ENCODE measurements at places on chromosomes 2 and 18. TPM values are rescaled to one million over a fixed set of nuclear protein-coding genes. Genes with fewer than 3 reads are reported as not detected.

The RFTN2 gene
- total RNA-seq, result not detected

The DPY30 gene
- total RNA-seq, result 67.5 TPM

The PSMA8 gene
- not detected for total RNA-seq

The SERPINB13 gene
- not detected for total RNA-seq

The SCTR gene
- total RNA-seq, result not detected

The ADCYAP1 gene
- not detected for total RNA-seq

The DCDC2C gene
- not detected for total RNA-seq

DNA sequence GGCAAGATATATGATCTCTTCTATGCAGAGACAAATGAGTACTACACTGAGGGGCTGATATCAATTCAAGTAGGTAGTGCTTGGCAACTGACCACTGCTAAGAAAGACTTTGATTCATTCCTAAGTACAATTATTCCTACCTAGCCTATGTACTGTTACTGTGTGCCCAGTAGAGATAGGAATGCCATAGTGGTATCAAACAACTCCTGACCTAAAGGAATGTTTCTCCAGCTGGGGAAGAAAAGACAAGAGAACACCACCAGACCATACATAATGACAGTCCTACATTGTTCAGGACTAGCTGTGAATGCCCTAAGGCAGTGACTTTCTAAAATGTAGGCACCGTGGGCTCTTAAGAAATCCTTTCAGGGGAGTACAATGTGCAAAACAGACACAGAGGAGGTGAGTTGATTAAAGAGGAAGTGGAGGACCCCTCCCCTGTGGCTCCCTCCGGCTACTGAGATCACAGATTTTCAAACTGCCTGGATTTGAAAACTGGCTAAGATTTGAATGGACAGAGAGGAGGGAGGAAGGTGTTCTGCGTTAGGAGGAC, 89.1 kb downstream of the ANTXR1 start:
- H3K4me3 ChIP-seq, result no peak overlapping the region
- H3K27ac ChIP-seq, result no peak overlapping the region
- DNase-seq, result no peak
- H3K27me3 ChIP-seq, result no peaks in the 10 kb centered on the region
- H3K4me1 ChIP-seq, result no peaks in the 10 kb centered on the region
- no peaks in the 10 kb centered on the region for H3K36me3 ChIP-seq

GRCh38 chr18:77223653-77224052, 26.0 kb upstream of the GALR1 start:
- H3K4me1 ChIP-seq, result no peaks in the 10 kb centered on the region
- DNase-seq, result no peak
- no peak overlapping the region for H3K27ac ChIP-seq
- no peaks in the 10 kb centered on the region for H3K27me3 ChIP-seq
- H3K4me3 ChIP-seq, result no peak overlapping the region
- no peaks in the 10 kb centered on the region for H3K36me3 ChIP-seq

DNA sequence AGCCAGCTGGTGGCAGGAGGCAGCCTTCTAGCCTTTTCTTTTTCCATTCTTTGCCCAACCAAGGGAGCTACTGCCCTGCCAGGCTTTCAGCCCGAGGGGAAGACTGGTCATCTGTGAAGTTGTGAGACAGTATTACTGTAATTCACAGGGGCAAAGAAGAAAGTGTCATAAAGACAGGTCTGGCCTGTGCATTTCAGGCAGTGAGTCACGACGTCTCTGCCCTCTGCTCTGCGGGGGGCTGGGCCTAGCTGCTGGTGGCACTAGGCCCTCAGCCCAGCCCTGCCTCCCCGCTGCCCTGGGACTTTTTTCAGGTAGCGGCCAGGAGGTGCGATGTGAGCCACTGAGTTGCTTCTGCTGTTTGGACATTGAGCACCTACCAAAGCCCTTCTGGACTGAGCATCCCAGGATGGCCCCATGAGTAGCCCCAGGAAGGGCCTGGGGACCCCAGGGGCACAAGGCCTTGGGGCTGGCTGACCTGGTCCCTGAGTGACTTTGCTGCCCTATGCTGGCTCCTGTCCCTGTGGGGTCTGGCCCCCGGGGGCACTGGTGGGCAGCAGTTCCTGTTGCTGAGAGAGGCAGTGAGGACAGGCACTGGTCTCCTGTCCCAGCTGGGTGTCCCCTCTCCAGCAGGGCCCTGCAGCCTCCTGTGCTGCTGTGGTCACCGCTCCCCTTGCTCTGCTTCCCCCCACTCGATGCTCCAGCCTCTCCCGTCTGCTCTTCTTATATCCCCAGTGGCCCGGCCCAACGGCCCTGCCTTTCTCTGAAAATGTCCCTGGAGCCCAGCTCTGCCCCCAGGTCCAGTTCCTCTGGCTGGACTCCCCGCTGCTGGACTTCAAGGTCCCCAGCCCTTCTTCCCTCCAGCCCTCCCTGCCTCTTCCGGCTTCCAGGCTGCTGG, 7.0 kb downstream of the INHBB start:
- H3K4me3 ChIP-seq, result no peak overlapping the region
- H3K36me3 ChIP-seq, result no peaks in the 10 kb centered on the region
- H3K4me1 ChIP-seq, result peaks cover 3% of the 10 kb centered on the region
- H3K27me3 ChIP-seq, result no peaks in the 10 kb centered on the region

- no peaks in the 10 kb centered on the region for H3K36me3 ChIP-seq
- H3K27ac ChIP-seq, result no peak overlapping the region
- no peaks in the 10 kb centered on the region for H3K27me3 ChIP-seq
- H3K4me3 ChIP-seq, result no peak overlapping the region
- no peaks in the 10 kb centered on the region for H3K4me1 ChIP-seq
Measured at GRCh38 chr2:133476931-133477615, 91.2 kb downstream of the NCKAP5 start.

DNA sequence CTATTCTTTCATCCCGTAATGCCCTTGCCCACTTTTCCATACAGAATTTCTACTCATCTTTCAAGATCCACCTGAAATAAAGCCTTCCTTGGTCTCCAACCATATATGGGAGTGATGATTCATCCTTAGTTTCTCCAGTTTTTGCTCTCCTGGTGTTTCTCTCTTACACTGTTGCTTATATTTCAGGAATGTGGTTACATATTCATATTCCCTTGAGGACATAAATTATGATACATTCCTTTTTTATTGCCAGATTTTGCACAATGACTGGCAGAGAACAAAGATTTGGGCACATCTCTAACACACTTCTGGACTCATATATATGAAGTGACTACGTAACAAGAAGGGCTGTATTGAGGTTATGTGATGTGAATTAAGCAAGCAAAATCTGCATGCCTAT, 1573.4 kb upstream of the NXPH2 start:
- no peaks in the 10 kb centered on the region for H3K36me3 ChIP-seq
- no peak overlapping the region for H3K4me3 ChIP-seq
- no peak overlapping the region for H3K27ac ChIP-seq
- no peaks in the 10 kb centered on the region for H3K4me1 ChIP-seq
- no peaks in the 10 kb centered on the region for H3K27me3 ChIP-seq

DNA sequence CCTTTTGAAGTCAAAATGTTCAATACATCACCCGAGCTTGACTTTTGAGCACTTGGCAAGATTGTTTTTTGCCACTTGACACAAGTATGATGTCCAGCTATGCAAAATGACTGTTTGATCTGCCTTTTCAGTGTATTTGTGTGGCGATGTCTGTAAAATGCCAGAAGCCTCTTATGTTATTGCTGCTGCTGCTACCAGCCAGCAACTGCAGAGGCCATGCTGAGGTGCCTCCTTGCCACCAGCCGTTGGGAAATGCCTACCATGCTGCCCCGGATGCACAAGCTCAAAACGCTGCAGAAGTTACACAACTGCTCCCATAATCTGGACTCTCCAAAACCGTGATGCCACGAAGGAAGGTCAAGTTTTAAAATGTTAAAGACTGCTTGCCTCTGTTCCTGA, 80.3 kb downstream of the RTN4 start:
- no peak for DNase-seq
- H3K36me3 ChIP-seq, result peaks cover 63% of the 10 kb centered on the region
- H3K27ac ChIP-seq, result 0 out of 2 replicates have a peak overlapping the region, but pooled peaks have one; percentile 23
- no peaks in the 10 kb centered on the region for H3K27me3 ChIP-seq
- H3K4me3 ChIP-seq, result no peak overlapping the region
- peaks cover 5% of the 10 kb centered on the region for H3K4me1 ChIP-seq

- no peak overlapping the region for H3K4me3 ChIP-seq
- no peaks in the 10 kb centered on the region for H3K36me3 ChIP-seq
- no peaks in the 10 kb centered on the region for H3K27me3 ChIP-seq
- no peak for DNase-seq
- H3K4me1 ChIP-seq, result no peaks in the 10 kb centered on the region
- no peak overlapping the region for H3K27ac ChIP-seq
Measured at GRCh38 chr18:66795051-66795450, 191.2 kb upstream of the CDH19 start.

GRCh38 chr2:3246928-3247714, 130.5 kb downstream of the EIPR1 start:
- DNase-seq, result no peak
- no peak overlapping the region for H3K4me3 ChIP-seq
- H3K27me3 ChIP-seq, result no peaks in the 10 kb centered on the region
- no peaks in the 10 kb centered on the region for H3K36me3 ChIP-seq

DNA sequence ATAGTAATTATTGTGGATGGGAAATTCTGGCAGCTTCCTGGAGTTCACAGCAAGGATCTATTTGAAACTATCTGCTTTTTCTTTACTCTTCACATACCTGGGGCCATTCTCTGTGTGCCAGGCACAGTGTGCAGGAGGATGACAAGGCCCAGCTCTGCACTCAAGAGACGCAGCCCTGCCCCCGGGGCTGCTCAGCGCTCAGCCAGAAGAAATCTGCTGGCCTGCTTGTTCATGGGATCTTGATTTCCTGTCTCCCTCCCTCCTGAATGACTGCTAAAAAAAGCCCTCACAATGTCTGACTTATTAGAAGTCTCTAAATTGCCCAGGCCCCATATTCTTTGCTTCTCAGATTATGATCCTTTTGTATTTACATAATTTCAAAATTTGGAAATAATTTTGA, 210.9 kb downstream of the DCDC2C start:
- DNase-seq, result no peak
- H3K4me3 ChIP-seq, result no peak overlapping the region
- no peaks in the 10 kb centered on the region for H3K36me3 ChIP-seq
- H3K27ac ChIP-seq, result no peak overlapping the region
- H3K27me3 ChIP-seq, result no peaks in the 10 kb centered on the region

DNA sequence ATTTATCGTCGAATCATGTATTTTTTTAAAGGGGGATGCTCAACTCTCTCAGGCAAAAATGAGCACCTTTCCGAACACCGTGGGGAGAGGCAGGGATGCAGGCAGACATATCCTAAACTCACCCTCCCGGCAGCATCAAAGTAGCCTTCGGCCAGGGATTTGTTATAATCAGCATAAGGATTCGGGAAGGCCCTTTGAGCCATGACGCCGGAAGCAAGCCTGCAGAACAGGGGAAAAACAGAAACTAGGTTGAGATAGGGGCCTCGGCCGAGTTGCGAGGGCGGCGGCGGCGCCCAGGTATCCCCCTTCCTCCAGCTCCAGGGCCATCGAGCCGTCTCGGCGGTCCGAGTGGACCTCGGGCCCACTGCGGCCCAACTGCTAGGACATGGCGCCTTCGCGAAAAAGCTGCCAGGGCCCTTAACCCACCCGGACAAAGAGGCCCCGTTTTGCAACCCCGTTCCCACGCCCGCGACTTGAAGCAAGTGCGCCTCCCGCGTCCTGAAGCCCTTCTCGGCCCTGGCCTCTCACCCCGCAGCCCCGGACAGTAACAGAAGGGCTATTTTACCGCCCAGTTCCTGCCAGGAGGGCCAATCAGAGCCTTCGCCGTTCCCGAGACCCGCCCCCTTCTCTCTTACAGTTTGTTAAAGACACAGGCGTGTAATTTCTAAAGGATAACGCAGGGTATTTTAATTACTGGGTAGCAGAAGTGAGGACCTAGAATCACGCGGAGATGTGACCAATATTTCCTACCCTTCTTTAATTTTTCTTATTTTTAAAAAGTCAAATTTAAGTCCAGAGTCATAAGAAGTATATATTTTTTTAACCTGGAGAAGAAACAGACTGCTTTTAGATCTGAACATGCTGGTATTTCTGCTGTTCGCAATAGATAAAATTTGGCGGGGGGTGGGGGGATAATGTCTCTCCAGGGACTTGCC, at the start of gene LANCL1:
Gene LANCL1, minus strand, starts transcription at position 566 of the 935 bp plus-strand sequence. Its CDS starts 363 bp downstream, at position 203.
- peaks cover 20% of the 10 kb centered on the region for H3K36me3 ChIP-seq
- H3K4me1 ChIP-seq, result peaks cover 34% of the 10 kb centered on the region
- peak within 1 kb of the TSS; percentile 72 for H3K27ac ChIP-seq
- peak within 1 kb of the TSS; percentile 85 for H3K4me3 ChIP-seq
- peak; percentile 95 for DNase-seq

DNA sequence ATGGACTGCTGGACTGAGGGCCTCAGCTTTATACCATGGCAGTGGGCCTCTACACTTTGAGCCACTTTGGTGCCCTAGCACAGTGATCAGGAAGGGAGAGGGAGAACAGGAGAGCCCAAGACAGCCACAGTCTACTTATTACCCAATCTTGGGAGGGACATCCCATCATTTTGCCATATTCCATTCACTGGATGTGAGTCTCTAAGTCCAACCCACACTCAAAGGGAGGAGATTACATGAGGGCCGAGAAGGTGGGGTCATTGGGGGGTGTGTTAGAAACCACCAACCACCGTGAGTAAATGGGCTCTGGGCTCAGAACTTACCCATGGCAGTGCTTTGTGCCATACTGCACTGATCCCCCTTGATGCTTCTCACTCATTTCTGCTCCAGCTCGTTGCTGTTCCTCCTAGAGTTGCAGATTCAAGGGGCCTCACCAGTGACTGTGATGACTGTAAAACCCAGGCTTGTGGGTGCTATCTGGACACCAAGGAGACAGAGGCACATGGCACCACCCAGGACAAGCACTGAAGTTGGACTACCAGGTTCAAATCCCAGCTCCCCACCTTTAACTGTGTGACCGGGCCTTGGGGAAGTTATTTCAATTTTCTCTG, 97.6 kb upstream of the RAB6C start:
- no peak overlapping the region for H3K4me3 ChIP-seq
- H3K36me3 ChIP-seq, result no peaks in the 10 kb centered on the region
- H3K4me1 ChIP-seq, result peaks cover 5% of the 10 kb centered on the region
- no peaks in the 10 kb centered on the region for H3K27me3 ChIP-seq
- H3K27ac ChIP-seq, result no peak overlapping the region
- DNase-seq, result no peak

GRCh38 chr2:207914716-207915115, 110.6 kb downstream of the PLEKHM3 start:
- no peaks in the 10 kb centered on the region for H3K36me3 ChIP-seq
- H3K27me3 ChIP-seq, result no peaks in the 10 kb centered on the region
- H3K27ac ChIP-seq, result no peak overlapping the region
- H3K4me3 ChIP-seq, result no peak overlapping the region

DNA sequence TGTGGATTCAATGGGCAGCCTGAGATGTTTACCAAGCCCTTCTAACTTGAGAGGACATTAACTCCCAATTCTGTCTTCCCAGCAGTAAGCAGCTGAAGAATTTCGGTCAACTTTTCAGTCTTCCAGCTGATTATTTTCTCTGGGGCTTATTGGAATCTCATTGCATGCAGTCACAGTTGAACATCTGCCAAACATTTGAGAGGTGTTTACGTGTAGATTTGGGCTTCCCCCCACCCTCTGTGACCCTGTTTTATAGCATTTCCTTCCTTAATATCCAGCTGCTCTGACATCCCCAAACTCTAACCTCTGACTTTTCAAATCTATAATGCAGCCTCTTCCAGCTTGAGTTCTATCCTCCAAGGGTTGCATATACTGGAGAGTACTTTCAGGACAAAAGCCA, 16.5 kb upstream of the VIT start:
- H3K36me3 ChIP-seq, result no peaks in the 10 kb centered on the region
- no peaks in the 10 kb centered on the region for H3K4me1 ChIP-seq
- no peaks in the 10 kb centered on the region for H3K27me3 ChIP-seq
- no peak overlapping the region for H3K27ac ChIP-seq
- no peak for DNase-seq

GRCh38 chr2:172914341-172915008, 161.2 kb upstream of the MAP3K20 start:
- no peaks in the 10 kb centered on the region for H3K4me1 ChIP-seq
- no peaks in the 10 kb centered on the region for H3K36me3 ChIP-seq
- no peak overlapping the region for H3K4me3 ChIP-seq

- H3K27me3 ChIP-seq, result no peaks in the 10 kb centered on the region
- H3K4me3 ChIP-seq, result no peak overlapping the region
Measured at GRCh38 chr2:232772531-232772930, 3.8 kb downstream of the KCNJ13 start.
